ENCODE measurements at places on chromosomes 5 and 9. TPM values are rescaled to one million over a fixed set of nuclear protein-coding genes. Genes with fewer than 3 reads are reported as not detected.

DMRT3 gene
- not detected for total RNA-seq

GRCh38 chr5:141172381-141173204 is at the start of gene PCDHB7:
Gene PCDHB7, plus strand, starts transcription at chr5:141172644. Its CDS starts 192 bp downstream, at chr5:141172836.
- no peak for DNase-seq

BAAT gene
- 2.6 TPM for total RNA-seq

- DNase-seq, result no peak
Measured at GRCh38 chr5:134072471-134073210, 41.8 kb upstream of the TCF7 start.

DNA sequence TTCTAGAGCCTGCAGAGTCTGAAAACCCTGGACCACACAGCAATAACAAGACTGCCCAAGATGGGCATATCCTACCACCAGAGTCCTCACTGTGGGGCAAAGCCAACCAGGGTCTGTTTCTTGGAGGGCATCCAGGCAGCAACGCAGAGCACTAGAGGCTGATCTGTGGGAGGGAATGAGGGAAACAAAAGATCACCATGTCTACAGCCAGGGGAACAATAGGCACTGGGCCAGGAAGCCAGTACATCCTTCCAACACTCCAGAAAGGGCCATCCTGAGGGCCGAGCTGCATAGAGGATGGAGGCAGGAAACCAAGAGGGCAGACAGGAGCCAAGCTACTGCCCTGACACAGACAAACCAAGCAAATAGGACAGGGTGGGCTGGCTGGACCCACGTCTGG is 416.1 kb upstream of the IRX4 start:
- DNase-seq, result no peak

- peak; percentile 51 for DNase-seq
Measured at GRCh38 chr5:2751592-2752021, at the start of gene IRX2. Gene IRX2, minus strand, starts transcription at chr5:2751677. Its CDS starts 264 bp downstream, at chr5:2751413.

GRCh38 chr5:15440434-15440833 is 59.5 kb upstream of the FBXL7 start:
- no peak for DNase-seq

SOX30 gene
- not detected for total RNA-seq

RASEF gene
- total RNA-seq, result 59.7 TPM

- DNase-seq, result peak; percentile 35
Measured at GRCh38 chr5:170809551-170809950, 26.0 kb downstream of the GABRP start.

TAL2 gene
- total RNA-seq, result not detected

ARPC5L gene
- total RNA-seq, result 14.5 TPM

TMC1 gene
- total RNA-seq, result not detected

GRCh38 chr5:55572020-55572419 is 37.3 kb upstream of the PLPP1 start:
- no peak for DNase-seq

GRCh38 chr5:121841892-121842291 is 9.8 kb upstream of the FTMT start:
- no peak for DNase-seq

GRCh38 chr5:2753452-2754420 is 2.3 kb upstream of the IRX2 start:
- DNase-seq, result no peak

INSL6 gene
- total RNA-seq, result not detected

GRCh38 chr9:82127465-82127864 is 138.9 kb downstream of the SPATA31D1 start:
- DNase-seq, result no peak

DNA sequence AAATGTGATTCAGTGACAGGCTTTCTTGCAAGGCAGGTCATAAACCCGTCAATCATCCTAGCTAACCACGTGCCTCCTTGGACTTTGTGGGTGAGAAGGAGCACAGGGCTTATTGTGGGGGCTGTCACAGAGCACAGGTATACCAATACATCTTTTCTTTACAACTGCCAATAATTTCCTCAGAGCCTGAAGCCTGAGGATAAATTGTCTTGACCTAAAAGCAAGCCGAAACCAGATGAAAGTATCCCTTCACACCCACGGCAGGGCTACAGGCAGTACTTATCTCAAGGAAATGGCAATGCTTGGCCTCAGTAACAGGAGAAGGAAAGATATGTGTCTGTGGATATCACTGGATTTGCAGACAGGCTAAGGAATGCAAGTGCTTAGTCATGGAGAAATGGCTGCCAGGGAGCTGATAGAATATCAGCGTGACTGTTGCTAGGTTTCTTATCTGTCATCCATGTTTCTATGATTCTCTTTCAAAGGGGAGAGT is 90.3 kb upstream of the ZNF366 start:
- peak; percentile 21 for DNase-seq

DNA sequence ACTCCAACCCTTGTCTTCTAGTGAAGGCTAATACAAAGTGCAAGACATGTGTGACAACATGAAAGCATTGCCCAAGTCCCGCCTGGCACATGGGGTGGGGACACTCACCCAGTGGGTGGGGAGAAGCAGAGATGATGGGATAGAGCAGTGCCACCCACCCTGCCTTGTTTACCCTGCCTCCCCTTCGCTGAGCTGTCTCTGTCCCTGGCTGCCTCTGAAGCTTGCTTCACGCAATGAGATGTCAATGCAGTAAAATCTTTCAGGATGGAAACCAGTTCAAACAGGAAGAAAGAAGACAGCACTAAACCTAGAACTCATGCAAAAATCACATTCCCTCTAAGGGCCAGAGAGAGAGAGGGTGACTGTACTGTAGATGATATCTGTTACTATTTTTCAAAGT is 148.0 kb downstream of the INSYN2B start:
- DNase-seq, result no peak

- DNase-seq, result no peak
Measured at GRCh38 chr5:119347991-119348390, 7.8 kb upstream of the TNFAIP8 start.

DNA sequence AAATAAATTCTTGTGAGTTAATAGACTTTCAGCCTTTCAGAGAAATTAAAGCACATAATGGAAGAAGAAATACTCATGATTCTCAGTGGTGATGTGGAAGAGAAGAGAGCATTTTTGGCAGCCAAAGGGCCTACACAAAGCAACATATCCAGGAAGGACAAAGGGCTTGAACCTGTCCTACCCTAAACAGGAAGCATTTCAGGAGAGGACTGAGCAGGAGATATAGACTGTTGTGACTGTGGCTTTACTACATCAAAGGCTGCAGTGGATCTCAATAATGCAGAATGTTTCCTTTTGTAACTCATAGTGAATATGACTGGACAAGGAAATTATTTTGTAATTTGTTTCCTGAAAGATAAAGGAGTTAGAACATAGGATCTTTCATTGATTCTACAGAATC is 1.3 kb upstream of the PARP8 start:
- no peak for DNase-seq

DNA sequence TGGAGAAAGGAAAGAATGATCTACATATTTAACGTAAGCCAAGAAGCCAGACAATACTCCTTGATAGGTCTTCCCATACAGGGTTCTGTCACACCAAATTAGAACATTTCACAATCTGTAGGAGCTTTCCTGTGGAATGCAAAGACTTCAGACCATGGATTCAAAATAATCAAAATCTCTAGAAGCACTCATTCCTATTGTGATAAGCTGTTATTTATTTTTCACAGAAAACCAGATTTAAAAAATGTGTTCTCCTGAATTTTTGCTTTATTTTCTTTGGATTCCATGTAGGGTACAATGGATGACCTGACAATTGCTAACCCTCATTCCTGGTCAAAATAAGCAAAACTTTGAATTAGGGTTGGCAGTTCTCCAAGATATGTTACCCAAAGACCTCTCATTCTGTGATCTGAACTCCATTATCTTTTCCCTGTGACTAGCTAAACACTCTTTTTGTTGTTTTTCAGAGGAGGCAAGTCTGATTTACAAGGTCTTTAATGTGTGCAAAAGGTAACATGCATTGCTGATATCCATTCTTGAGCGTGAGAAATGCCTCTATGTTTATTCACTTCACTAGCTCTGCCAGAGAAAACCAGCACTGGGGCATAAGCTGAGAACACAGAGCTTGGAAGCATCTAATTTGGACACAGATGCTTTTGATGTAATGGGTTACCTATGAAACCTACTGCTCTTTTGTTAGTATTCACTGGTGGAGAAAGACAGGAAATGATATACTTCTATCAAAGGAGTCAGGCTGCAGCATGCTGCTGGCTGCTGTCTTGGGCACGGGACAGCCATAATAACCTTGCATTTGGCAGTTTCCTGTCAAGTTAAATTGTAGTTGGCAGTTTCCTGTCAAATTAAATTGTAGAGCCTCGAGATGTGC is 31.4 kb downstream of the ACTBL2 start:
- DNase-seq, result no peak

- DNase-seq, result no peak
Measured at GRCh38 chr5:157362012-157362411, 96.1 kb downstream of the CYFIP2 start.

PPP6C gene
- total RNA-seq, result 13.8 TPM

MCTP1 gene
- total RNA-seq, result 8.8 TPM

FBLL1 gene
- 1.3 TPM for total RNA-seq

PCDHGA3 gene
- 11.2 TPM for total RNA-seq

DNA sequence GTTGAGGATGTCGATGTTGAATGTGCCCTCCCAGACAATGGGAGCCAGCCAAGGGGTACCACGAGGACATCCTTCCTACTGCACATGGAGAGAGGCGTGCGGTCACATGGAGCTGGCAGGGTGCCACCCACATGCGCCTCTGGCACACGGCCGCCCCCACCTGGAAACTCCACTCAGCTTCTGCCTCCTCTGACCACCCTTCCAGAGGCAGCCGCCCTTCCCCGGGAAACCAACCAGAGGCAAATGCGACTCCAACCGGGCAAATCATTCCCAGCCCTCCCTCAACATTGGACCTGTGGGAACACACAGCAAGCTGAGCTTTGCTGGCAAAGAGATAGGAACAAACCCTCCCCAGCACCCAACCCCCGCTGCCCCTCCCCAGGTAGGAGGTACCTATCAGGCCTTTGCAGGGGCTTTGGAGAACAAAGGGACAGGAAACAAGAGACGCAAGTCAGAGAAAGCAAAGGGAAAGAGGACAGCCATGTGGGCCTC is 17.5 kb downstream of the ABO start:
- DNase-seq, result no peak

DNA sequence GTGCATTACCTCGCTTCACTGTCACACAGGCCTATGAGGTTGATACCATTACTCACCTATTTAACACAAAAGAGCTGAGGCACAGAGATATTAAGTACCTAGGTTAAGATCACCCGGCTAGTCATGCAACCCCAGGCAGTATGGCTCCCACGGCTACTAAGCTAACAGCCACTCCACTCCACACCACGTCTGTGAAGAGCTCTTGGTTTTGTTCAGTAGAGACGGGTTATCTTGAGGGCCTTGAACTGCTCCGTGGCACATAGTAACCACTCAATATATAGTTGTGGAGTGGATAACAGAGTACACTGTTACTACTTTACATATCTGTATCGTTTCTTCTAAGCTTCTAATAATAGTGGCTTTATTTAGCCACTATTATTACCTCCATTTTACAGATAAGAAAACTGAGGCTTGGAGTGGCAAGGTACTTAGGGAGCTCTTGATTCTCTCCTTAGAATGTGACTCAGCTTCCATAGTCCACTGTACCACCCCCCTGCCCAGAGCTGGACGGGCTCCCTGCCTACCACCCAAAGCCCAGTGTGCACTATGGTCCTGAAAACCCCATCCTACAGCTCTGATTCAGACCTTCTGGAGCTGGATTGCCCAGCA is 1.0 kb upstream of the CORO2A start:
- no peak for DNase-seq

GRCh38 chr5:24525414-24525813 is 119.4 kb downstream of the CDH10 start:
- DNase-seq, result no peak

LCN15 gene
- total RNA-seq, result not detected

DNA sequence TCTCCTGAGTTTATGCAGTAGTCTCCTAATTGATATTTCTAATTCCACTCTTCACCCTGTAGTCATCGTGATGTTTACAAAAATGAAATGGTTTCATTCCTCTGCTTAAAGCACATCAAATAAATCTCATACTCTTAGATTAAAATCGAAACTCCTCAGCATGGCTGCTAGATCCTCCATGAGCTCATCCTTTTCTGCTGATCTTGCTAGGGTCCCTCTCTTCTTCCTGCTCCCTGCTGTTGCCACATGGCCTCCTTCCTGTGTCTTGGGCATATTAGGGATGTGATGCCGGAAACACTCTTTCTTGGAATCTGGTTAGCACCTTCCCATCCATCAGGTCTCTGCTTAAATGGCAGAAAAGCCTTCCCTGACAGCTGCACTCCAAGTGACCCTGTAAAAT is 59.5 kb upstream of the MEGF10 start:
- DNase-seq, result no peak

All from body of pancreas (tissue), 4 donors.